ENCODE measurements at places on chromosomes 6 and 20. TPM values are rescaled to one million over a fixed set of nuclear protein-coding genes. Genes with fewer than 3 reads are reported as not detected.

The KHDC1 gene
- 4.1 TPM for total RNA-seq

The EYA4 gene
- total RNA-seq = 12.6 TPM

The COL10A1 gene
- not detected for total RNA-seq

The QKI gene
- total RNA-seq = 38.8 TPM

The ZC2HC1B gene
- not detected for total RNA-seq

The ARMH2 gene
- not detected for total RNA-seq
